ENCODE measurements at places on chromosomes 1 and 21.

- peaks cover 65% of the 10 kb centered on the region for H3K4me1 ChIP-seq
- peak overlapping the region; percentile 19 for H3K4me3 ChIP-seq
- H3K36me3 ChIP-seq, result no peaks in the 10 kb centered on the region
- H3K27ac ChIP-seq, result peak overlapping the region; percentile 99
- no peak for DNase-seq
Measured at GRCh38 chr1:160836561-160836960, 26.1 kb downstream of the CD244 start.

- no peak for DNase-seq
- no peak overlapping the region for H3K27ac ChIP-seq
- peaks cover 24% of the 10 kb centered on the region for H3K36me3 ChIP-seq
- no peaks in the 10 kb centered on the region for H3K4me1 ChIP-seq
- no peaks in the 10 kb centered on the region for H3K27me3 ChIP-seq
- H3K4me3 ChIP-seq, result no peak overlapping the region
Measured at GRCh38 chr1:167373986-167374385, 144.3 kb downstream of the CD247 start.

DNA sequence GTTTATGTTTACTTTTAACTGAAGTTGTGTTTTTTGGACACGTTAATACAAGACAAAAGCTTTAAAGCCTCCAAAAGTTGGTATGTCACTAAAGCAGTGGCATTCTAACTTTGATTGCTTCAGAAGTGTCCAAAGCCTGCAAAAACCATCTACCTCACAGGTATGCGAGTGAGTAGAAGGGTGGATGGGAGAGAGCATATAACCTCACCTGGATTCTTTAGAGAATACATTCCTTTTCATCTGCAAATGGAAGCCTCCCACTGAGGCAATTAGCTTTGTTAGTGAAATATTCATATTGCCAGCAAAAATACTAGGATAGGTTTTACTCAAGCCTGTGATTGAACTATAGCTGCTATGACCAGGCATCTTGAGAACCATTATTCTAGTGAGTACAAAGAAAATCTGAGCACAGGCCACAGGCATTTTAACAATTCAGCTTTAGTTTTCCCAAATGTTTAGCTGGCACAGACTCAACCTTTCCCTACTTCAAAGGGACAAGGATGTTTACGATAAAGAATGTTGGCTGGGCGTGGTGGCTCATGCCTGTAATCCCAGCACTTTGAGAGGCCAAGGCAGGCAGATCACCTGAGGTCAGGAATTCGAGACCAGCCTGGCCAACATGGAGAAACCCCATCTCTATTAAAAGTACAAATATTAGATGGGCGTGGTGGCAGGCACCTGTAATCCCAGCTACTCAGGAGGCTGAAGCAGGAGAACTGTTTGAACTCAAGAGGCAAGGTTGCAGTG lies 39.7 kb downstream of the MAP3K21 start:
- no peaks in the 10 kb centered on the region for H3K36me3 ChIP-seq
- no peak overlapping the region for H3K27ac ChIP-seq
- no peak for DNase-seq
- H3K4me1 ChIP-seq, result no peaks in the 10 kb centered on the region

DNA sequence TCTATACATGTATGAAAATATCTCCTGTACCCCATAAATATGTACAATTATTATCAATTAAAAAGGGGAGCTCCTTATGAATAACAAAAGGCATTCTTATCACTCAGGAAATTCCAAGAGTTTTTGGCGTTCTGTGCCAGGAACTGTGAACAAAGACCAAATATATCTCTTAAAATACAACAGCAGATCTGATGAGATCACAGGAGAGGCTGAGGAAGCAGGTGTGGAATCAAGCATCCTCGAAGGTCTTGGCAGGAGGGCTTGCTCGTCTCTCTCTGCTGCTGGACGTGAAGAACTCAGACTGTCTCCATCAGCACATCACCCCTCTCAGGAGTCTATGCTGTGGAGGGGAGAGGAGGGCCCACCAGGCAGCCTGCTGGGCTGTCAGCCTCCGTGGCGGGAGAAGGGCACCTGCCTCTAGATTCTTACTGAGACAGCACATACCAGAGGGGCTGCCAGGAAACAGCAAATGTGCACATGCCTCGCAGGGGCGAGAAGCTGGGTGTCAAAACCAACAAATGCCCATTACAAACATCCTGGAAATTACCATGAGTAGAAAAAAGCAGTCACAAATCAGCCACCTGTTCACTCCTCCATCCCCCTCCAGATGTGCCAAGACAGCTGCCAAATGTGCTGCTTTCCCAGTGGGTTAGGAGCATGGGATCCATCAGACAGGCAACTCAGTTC lies 30.8 kb upstream of the FAM89A start:
- no peaks in the 10 kb centered on the region for H3K36me3 ChIP-seq
- no peak overlapping the region for H3K4me3 ChIP-seq
- DNase-seq, result no peak
- no peaks in the 10 kb centered on the region for H3K4me1 ChIP-seq

- H3K27me3 ChIP-seq, result peaks cover 5% of the 10 kb centered on the region
- no peaks in the 10 kb centered on the region for H3K36me3 ChIP-seq
- no peak overlapping the region for H3K4me3 ChIP-seq
Measured at GRCh38 chr1:91589437-91589836, 88.8 kb downstream of the CDC7 start.

GRCh38 chr1:15876357-15877055 lies 29.0 kb downstream of the SPEN start:
- no peak overlapping the region for H3K4me3 ChIP-seq
- no peaks in the 10 kb centered on the region for H3K27me3 ChIP-seq
- peaks cover 52% of the 10 kb centered on the region for H3K4me1 ChIP-seq
- H3K36me3 ChIP-seq, result peaks cover 35% of the 10 kb centered on the region
- DNase-seq, result no peak
- no peak overlapping the region for H3K27ac ChIP-seq

DNA sequence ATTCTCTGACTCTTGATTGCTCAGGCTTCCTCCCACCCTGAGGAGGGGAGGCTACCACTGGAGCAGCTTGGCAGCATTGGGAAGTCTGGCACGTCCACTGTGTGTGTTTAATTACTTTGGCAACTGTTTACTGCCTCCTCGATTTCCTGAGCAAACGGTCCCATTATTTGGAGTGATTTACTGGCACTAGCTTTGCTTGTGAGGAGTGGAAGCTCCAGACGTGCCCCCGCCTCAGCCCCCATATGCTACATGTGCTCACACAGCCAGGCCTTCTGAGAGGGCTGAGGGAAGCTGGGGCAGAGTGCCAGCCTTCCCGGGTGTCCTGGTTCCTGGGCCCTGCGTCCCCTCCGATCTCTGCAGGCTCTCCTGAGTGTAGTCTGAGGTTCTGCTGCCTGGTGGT lies 306.2 kb downstream of the PTPRU start:
- H3K27ac ChIP-seq, result no peak overlapping the region
- no peak for DNase-seq
- H3K4me3 ChIP-seq, result no peak overlapping the region
- H3K4me1 ChIP-seq, result no peaks in the 10 kb centered on the region
- H3K27me3 ChIP-seq, result no peaks in the 10 kb centered on the region

DNA sequence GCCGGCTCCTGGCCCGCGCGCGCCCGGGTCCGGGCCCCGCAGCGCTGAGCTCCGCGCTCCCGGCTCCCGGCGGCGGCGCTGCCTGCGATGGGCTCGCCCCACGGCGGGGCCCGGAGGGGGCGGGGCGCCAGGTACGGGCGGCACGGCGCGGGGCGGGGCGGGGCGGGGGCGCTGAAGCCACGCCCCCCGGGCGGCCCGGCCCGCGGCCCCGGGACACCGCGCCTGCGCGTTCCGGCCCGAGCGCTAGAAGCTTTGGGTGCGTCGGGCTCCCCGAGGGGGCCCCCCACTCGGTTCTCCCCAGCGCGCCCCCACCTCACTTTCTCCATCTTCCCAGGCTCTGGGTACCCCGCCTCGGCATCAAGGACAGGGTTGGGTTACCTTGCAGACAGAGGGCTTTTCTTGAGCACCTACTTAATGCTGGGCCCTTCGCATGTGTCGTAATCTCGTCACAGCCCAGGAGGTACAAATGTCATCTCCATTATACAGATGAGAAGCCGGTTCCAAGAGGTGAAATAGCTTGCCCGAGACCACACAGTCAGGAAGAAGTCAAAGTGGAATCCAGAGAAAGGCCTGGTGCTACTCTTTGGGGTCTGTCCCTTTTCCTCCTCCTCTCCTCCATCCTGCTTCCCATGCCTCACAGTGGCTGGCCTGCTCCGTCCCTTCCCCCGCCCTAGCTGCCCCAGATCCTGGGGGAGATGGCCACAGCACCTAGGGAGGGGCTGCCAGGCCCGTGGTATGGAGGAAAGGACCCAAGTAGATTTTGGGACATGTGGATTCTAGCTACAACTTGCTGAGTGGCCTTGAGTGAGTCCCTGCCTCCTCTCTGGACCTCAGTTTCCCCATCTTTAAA lies 46.5 kb downstream of the RAP1GAP start:
- H3K4me3 ChIP-seq, result peak overlapping the region; percentile 41
- peak; percentile 43 for DNase-seq
- H3K27ac ChIP-seq, result no peak overlapping the region
- H3K27me3 ChIP-seq, result peaks cover 19% of the 10 kb centered on the region
- no peaks in the 10 kb centered on the region for H3K4me1 ChIP-seq

GRCh38 chr1:39802496-39803260 lies 14.0 kb upstream of the BMP8B start:
- H3K4me1 ChIP-seq, result peaks cover 7% of the 10 kb centered on the region
- H3K4me3 ChIP-seq, result no peak overlapping the region
- no peak for DNase-seq
- H3K27me3 ChIP-seq, result no peaks in the 10 kb centered on the region
- no peak overlapping the region for H3K27ac ChIP-seq

DNA sequence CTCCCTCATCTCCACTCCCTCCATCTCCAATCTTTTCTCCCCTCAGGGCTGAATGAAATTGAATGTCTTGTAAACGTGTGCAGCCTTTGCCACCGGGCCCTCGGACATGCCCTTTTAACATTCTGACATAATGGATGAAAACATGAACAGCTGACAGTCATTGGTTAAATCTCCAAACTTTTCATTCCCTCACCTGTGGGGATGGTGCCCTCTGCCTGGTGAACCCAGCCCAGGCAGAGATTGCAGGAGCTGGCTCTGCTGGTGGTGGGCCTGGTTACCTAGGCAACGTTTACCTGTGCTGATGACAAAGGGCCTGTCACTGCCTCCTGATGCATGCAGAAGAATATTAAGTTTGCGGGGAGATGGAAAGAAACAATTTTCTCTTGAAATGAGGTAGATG lies 21.3 kb downstream of the ST6GALNAC3 start:
- no peak overlapping the region for H3K4me3 ChIP-seq
- no peak overlapping the region for H3K27ac ChIP-seq
- no peaks in the 10 kb centered on the region for H3K27me3 ChIP-seq

GRCh38 chr1:175537571-175537970 lies 205.8 kb downstream of the TNR start:
- H3K36me3 ChIP-seq, result no peaks in the 10 kb centered on the region
- H3K27ac ChIP-seq, result no peak overlapping the region
- peaks cover 4% of the 10 kb centered on the region for H3K27me3 ChIP-seq

- H3K4me1 ChIP-seq, result peaks cover 4% of the 10 kb centered on the region
- peaks cover 2% of the 10 kb centered on the region for H3K27me3 ChIP-seq
- no peak overlapping the region for H3K27ac ChIP-seq
- no peaks in the 10 kb centered on the region for H3K36me3 ChIP-seq
- no peak overlapping the region for H3K4me3 ChIP-seq
Measured at GRCh38 chr1:239891621-239892358, 199.9 kb upstream of the FMN2 start.

DNA sequence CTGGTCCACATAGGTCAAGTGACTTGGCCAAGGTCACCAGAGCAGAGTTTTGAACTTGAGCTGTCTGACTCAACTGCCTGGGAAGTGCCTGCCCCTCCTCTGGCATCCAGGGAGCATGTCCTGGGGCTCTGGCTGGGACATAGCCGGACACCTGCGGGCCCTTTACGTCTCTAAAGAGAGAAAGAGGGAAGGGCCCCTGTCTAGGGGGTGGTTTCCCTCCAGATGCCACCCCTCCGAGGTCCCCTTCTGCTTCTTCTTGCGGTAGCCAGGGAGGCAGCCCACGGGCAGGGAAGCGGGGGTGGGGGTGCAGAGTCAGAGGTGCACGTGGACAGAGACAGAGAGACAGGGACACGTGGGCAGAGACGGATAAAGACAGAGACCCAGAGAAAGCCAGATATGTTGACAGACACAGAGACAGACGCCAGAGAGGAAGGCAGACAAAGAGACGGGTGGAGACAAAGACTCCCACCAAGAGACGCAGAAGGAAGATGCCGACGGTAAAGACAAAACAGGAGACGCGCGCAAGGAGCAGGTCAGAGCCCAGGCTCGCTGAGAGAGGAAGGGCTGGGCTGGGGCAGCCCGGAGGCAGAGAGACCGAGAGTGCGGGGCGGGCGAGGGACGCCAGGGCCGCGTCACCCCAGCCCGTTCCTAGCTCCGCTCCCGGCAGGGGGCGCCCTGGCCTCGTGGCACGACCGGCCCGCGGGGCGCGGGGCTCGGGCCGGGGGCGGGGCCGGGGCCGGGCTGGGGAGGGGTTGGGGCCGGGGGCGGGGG lies 458 bp upstream of the ALPL start:
- no peak overlapping the region for H3K27ac ChIP-seq
- peaks cover 44% of the 10 kb centered on the region for H3K27me3 ChIP-seq
- peak overlapping the region; percentile 53 for H3K4me3 ChIP-seq
- H3K36me3 ChIP-seq, result no peaks in the 10 kb centered on the region

DNA sequence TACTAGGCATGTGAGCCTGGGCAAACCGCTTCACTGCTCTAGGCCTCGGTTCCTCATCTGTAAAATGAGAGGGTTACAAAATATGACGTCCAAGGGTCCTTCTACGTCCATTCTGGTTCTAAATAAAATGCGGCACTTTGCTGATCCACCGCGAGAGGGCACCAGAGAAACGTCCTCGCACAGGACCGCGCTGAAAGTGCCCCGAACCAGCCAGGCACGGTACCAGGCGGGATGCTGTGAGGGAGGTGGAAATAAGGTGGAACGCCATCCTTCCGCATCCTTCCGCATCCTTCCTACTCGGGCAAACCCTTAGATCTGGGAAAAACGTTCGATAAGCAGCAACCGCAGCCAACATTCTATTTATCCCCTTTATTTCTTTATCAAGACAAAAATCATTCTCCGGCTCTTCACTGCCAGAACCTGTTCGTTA lies 60.3 kb upstream of the KRTAP19-8 start:
- no peak overlapping the region for H3K27ac ChIP-seq
- H3K4me1 ChIP-seq, result peaks cover 18% of the 10 kb centered on the region
- peaks cover 2% of the 10 kb centered on the region for H3K27me3 ChIP-seq
- no peak overlapping the region for H3K4me3 ChIP-seq
- H3K36me3 ChIP-seq, result no peaks in the 10 kb centered on the region

GRCh38 chr1:227759341-227760300 lies 24.4 kb downstream of the SNAP47 start:
- H3K36me3 ChIP-seq, result peaks cover 25% of the 10 kb centered on the region
- peak overlapping the region; percentile 12 for H3K27ac ChIP-seq
- no peak for DNase-seq
- no peak overlapping the region for H3K4me3 ChIP-seq

- no peaks in the 10 kb centered on the region for H3K27me3 ChIP-seq
- H3K4me1 ChIP-seq, result peaks cover 39% of the 10 kb centered on the region
Measured at GRCh38 chr1:8591569-8591968, 225.9 kb downstream of the RERE start.

DNA sequence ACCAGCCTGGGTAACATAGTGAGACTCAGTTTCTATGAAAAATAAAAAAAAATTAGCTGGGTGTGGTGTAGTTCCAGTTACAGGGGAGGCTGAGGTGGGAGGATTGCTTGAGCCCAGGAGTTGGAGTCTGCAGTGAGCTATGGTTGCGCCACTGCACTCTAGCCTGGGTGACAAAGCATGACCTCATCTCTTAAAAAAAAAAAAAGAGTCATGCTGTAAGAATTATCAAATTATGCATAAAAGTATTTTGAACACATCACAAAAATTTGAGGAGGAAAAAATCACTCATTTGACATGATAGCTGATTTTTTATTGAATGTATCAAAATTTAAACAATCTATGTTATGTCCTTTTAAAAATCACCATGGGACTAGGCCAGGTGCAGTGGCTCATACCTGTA lies 17.8 kb downstream of the CCDC30 start:
- no peaks in the 10 kb centered on the region for H3K27me3 ChIP-seq
- H3K36me3 ChIP-seq, result peaks cover 2% of the 10 kb centered on the region
- H3K4me3 ChIP-seq, result no peak overlapping the region
- no peak for DNase-seq
- H3K4me1 ChIP-seq, result no peaks in the 10 kb centered on the region

Data from activated CD8-positive, alpha-beta T cell treated with anti-CD3 and anti-CD28 coated beads for 36 hours (primary cell).